ENCODE measurements at places on chromosomes 7 and 10.

GRCh38 chr7:100545360-100546128 lies 6.5 kb downstream of the AGFG2 start:
- no peak for DNase-seq

DNA sequence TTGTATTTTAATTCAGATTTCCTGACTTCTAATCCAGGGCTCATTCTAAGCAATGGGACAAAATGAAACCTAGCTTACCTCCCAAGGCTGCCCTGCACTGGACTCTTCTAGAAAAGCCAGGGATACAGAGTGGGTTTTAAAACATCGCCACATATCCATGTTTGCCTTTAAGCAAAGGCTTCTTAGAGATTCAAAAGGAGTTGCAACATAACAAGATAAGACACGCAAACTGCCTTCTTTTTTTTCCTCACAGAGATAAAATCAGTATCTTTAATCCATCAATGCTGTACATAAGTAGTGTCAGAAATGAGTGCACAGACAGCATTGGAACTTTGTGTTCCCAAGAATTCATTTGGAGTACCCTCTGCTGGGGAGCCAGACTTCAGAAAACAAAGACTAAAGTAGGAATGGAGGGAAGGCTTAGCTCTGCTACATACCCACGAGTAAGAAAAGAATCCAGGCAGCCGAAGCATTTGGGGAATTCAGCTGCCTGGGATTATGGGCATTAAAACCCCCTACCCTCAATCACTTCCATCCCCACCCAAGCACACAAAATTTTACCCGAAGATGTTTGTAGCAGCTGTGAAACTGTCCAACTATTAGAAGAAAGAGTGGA lies 427.8 kb downstream of the ARL4A start:
- no peak for DNase-seq

DNA sequence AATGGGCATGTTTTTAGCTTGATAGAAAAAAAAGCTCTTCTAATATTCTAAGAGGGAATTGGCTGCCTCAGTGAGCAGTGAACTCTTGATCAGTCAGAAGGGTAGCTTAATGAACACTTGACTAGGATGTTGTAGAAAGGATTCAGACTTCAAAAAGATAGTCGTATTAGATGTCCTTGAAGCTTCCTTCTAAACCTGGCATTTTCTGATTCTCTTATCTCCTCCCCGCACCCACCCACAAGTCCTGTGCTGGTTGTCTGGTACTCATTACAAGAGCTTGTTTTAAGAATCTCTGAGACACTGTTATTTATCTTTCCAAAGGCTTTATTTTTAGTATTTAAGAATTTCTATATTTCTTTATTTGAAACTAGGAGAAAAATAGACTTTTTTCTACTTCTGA lies 7.4 kb upstream of the SMIM30 start:
- no peak for DNase-seq

- DNase-seq: peak; percentile 43
Measured at GRCh38 chr10:21135023-21135931, 238.2 kb upstream of the NEBL start.

DNA sequence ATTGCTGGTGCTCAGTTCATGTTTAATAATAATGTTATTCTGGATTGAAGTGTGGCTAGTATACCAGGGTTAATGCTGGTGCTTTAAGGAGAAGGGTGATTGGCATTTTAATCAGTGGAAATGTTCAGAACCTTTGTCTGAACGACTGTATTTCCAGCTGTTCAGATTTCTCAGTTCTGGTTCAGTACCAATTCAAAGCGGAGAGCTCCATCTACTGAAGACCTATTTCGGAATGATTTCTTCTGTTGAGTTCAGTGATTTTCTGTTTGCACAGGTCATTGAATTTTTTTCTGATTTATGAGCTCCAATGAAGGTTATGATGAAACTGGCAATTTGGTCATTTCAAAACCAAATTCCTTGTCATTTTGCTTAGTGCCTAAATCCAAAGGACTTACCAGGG lies 160.1 kb downstream of the EXOC4 start:
- DNase-seq: peak; percentile 12

GRCh38 chr7:80216996-80217842 lies 82.6 kb downstream of the GNAI1 start:
- no peak for DNase-seq

All from Ammon's horn (tissue), 1 donor.